ENCODE measurements at places on chromosomes 16 and 17. TPM values are rescaled to one million over a fixed set of nuclear protein-coding genes. Genes with fewer than 3 reads are reported as not detected.
A peak's percentile ranks its signal among the peaks of the same experiment; 100 is the strongest.

Gene KCNJ2
- total RNA-seq, result not detected

- H3K36me3 ChIP-seq, result no peaks in the 10 kb centered on the region
- peaks cover 25% of the 10 kb centered on the region for H3K27me3 ChIP-seq
- no peaks in the 10 kb centered on the region for H3K4me1 ChIP-seq
- H3K27ac ChIP-seq, result no peak overlapping the region
- no peak overlapping the region for H3K4me3 ChIP-seq
These were observed 10.8 kb upstream of the DRG2 start for GRCh38 chr17:18076936-18077335.

DNA sequence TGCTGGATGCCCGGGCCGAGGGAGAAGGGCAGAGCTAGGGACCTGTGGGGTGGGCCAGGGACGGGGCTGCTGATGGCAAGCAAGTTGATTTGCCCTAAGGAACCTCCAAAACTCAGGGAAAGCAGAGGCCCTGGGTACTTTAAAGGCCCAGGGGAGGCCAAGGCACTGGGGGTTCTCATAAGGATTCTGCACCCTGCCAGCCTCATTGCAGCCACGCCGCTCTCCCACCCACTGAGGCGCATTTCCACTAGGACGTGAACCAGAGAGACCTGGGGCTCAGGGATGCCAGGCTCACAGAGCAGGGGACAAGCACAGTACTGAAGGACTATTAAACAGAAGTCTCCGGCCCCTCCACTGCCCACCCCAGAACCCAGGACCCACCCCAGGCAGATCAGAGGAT is 39.4 kb upstream of the RBFOX3 start:
- H3K27me3 ChIP-seq, result peaks cover 53% of the 10 kb centered on the region
- DNase-seq, result peak; percentile 62
- no peaks in the 10 kb centered on the region for H3K36me3 ChIP-seq
- H3K27ac ChIP-seq, result no peak overlapping the region
- no peak overlapping the region for H3K4me3 ChIP-seq
- H3K4me1 ChIP-seq, result no peaks in the 10 kb centered on the region

DNA sequence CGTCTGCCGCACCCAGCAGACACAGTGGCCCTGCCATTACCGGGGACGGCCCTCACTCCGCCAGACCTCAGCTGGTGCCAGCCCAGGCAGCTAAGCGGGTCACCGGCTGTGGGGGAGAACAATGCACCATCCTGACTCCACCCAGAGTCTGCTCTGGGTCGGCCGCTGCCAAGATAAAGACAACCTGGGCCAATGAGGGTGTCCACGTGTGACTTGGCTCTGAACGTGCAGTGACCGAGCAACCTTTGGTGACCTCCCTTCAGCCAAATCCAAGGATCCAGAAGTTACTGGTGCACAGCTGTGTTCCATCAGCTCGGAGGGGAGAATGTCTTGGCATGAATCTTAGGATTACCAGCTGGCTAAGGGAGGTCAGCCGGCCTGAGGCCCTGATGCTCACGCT is 155.9 kb downstream of the NTN1 start:
- no peak for DNase-seq
- peaks cover 10% of the 10 kb centered on the region for H3K4me1 ChIP-seq
- H3K36me3 ChIP-seq, result no peaks in the 10 kb centered on the region

DNA sequence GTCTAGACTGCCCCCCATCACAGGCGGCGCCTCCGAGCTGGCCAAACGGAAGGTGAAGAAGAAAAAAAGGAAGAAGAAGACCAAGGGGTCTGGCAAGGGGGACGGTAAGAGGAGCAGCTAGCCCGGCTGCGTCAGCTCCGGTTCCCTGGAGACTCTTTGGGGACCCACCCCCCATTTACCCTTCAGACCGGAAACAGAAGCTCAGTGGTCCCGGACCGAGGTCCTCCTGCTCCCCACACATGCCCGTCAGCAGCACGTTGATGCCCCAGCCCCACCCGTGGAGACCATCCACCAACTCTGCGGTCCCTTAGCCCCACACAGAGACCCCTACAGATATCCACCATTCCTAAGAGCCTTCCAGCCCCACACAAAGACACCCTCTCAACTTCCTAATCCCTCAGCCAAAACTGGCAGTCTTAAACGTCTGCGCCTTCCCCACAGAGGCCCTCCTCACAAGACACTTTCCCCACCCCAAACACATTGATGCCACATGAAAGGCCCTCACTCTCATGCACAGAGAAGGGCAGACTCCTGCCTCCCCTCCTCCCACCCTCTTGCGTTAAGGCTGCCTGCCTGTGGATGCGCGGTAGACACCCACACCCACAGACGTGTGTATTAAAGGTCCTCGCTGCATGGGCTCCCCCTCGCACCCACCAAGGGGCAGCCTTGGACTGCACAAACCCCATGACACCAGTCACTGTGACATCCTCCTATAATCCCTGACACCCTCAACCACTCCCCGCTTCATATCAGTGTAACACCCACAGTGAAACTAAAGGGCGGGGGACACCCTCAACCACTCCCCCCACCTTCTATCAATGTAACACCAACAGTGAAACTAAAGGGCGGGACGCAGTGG is 58.2 kb upstream of the RPH3AL start:
- H3K4me3 ChIP-seq, result peak overlapping the region; percentile 79
- peaks cover 4% of the 10 kb centered on the region for H3K36me3 ChIP-seq
- H3K27ac ChIP-seq, result peak overlapping the region; percentile 88
- peaks cover 22% of the 10 kb centered on the region for H3K4me1 ChIP-seq
- no peaks in the 10 kb centered on the region for H3K27me3 ChIP-seq
- no peak for DNase-seq

GRCh38 chr16:23801378-23801777 is 34.4 kb upstream of the PRKCB start:
- DNase-seq, result no peak
- no peaks in the 10 kb centered on the region for H3K4me1 ChIP-seq
- no peak overlapping the region for H3K27ac ChIP-seq
- H3K4me3 ChIP-seq, result no peak overlapping the region
- H3K36me3 ChIP-seq, result no peaks in the 10 kb centered on the region

DNA sequence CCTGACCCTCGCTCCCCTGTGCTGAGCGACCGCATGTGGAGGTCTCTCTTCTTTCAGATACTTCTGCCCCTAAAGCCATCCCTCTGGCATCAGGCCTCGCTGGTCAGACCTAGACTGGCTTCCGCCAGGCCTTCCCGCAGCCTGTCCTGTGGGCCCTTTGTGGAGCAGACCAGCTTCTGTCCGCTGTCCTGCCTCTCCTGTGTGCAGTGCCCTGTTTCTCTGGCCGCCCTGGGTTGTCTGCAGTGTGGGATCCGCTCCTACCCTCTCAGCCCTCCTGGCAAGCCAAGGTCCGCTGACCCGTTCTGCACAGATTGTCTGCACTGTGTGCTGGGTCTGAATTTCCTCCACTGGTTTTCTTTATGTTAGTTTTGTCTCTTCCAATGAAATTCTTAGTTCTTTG is 21.5 kb upstream of the MC1R start:
- H3K4me1 ChIP-seq, result no peaks in the 10 kb centered on the region
- no peak for DNase-seq
- H3K27me3 ChIP-seq, result no peaks in the 10 kb centered on the region
- H3K4me3 ChIP-seq, result no peak overlapping the region

Gene EFCAB13
- 2.7 TPM for total RNA-seq

Gene MARCHF10
- total RNA-seq, result not detected

DNA sequence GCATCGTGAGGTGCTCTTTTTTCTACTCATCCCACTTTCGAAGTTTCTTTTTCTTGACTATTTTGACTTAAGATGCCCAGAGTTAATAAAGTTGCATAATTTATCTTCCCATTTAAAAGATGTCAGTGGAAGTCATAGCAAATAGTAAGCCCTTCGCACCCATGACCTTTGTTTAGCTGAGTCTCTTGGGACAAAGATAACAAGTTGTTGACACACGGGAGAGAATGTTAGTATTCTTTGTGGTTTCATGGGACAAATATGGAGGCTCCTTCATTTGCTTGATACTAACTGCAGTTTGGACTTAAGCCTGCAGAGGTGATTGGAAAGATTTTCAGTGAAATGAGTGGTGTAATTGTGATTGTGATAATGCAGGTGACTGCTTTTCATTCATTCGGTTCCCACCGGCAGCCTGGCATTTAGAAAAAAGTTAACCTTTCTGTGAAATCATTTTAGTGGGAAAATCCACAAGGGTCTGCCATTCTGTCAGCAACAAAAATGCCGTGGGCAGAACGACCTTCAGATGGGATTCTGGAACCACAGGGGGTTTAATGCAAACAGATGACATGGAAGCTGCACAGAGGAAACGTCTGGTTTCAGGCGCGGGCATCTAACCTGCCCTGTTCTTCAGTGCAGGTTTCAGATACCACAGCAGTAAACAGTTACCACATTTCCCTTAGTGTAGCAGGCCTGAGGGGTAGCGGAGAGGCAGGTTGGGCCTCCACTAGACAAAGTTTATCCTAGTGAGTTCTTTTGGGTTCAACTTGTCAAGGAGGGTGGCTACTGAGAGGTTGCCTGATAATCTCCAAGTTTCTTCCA is 123.0 kb downstream of the RPTOR start:
- no peak overlapping the region for H3K4me3 ChIP-seq
- H3K36me3 ChIP-seq, result peaks cover 3% of the 10 kb centered on the region
- no peaks in the 10 kb centered on the region for H3K27me3 ChIP-seq
- DNase-seq, result no peak
- peaks cover 44% of the 10 kb centered on the region for H3K4me1 ChIP-seq

DNA sequence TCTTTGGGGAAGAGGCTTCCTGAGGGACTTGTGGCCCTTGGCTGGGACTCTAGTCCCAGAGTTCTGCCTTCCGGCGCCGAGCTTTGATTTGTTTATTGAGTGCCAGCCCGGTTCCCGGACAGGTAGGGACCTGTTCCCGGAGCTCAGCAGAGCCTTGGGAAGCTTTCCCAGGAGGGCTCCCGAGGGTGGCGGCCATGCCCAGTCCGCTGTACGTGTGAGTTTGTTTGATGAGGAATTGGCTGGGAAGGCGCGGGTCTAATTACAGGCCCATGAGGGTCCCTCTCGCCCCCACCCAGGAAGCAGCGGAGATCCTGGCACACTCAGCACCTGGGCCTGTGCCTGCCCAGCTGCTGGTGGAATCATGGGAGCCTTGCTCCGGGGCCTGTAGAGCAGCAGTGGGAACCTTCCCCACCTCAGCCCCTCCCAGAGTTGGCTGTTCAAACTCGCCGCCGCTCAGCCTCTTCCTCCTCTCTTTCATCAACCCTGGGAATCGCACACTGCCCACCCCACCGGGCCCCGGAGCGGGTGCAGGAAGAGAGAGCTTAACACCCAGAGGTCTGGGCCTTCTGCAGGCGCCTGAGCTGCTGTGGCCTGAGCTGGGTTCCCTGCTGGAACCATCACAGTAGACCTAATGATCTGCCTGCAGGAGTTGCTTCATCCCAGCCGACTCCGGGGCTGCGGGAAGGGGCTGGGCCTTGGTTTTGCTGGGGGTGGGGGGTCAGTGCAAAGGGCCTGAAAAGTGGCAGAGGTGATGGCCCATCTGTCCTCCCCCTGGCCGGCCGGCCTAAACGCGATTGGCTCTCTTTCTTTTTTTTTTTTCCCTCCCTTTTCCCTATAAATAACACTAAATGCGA is 313.7 kb downstream of the SEC14L1 start:
- H3K4me3 ChIP-seq, result no peak overlapping the region
- H3K27me3 ChIP-seq, result no peaks in the 10 kb centered on the region
- no peak for DNase-seq

Gene ITGB3
- 2.5 TPM for total RNA-seq

Gene CCL4
- not detected for total RNA-seq

- peak overlapping the region; percentile 35 for H3K27ac ChIP-seq
- no peak for DNase-seq
- no peaks in the 10 kb centered on the region for H3K36me3 ChIP-seq
- H3K4me1 ChIP-seq, result peaks cover 57% of the 10 kb centered on the region
- no peak overlapping the region for H3K4me3 ChIP-seq
- H3K27me3 ChIP-seq, result no peaks in the 10 kb centered on the region
These were observed 10.0 kb upstream of the MPRIP start for GRCh38 chr17:17032131-17032692.

DNA sequence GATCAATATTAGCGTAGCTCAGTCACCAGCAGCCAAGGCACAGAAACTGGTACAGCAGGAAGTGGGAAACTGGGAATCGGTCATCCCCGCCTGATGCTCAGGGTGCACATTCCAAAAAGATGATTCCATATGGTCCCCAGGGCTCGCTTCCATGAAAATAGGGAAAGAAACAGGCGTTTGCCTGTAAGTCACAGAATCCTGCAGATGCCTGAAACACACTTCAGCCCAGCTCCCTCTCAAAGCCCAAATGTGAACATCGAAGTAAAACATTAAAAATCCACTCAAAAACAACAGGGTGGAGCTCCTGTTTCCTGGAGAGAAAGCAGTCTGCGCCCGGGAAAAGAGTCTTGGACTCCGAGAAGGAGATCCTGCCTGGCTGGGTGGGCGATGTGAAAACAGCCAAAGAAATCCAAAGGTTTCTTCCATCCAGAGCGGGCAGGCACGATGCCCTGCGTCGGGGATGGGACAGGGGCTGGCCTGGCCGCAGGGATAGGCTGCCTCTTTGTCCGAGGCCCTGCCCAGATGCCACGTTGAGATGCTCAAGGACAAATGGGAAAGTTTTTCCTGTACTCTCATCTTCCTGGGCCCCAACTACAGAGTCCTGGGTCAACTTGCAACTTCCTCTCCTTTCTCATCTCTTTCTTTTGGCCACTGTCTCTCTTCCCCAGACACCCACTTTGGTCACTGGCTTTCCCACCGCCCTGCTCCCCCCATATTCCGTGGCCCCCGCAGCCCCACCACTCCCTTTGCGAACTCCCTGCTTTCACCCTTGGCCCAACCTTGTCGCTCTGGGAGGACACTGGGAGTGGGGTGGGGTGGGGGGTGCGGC is 743 bp downstream of the WIPI1 start:
- peaks cover 9% of the 10 kb centered on the region for H3K36me3 ChIP-seq
- peaks cover 5% of the 10 kb centered on the region for H3K27me3 ChIP-seq
- peak overlapping the region; percentile 99 for H3K27ac ChIP-seq
- peaks cover 35% of the 10 kb centered on the region for H3K4me1 ChIP-seq

DNA sequence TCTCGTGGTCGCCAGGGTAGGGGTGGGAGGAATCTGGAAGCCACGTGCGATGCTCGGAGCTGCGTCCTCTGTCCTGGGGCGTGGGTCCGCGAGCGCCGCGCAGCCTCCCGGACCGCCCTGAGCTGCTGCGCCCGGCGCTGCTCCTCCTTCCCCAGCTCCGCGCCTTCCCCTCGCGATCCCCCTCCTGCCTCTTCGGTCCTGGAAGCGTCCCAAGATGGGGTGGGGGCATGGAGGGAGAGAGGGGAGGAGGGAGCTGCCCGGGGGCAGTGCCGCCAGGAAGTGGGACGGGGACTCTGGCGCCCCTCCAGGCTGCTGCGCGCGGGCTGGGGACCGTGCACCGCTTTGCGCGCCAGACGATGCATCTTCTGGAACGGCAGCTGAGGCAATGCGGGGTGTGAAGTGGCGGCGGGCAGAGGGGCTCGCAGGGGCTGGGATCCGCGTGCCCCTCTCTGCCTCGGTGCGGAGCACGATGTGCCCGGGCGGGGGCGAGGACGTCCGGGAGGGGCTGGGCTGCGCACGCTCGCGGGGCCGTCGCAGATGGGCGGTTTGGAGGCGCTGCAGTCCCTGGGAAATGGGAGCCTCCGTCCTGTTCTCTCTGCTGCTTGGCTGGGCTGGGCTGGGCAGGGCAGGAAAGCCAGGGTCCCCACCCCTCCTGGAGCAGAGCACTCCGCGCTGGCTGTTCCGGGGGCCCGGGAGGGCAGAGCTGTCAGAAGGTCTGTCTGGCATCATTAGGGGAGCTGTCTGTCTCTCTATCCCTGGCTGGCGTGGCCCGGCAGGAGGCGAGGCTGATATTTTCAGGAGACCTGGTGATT is 388.0 kb downstream of the SEC14L1 start:
- H3K4me3 ChIP-seq, result peak overlapping the region; percentile 40
- DNase-seq, result no peak
- no peaks in the 10 kb centered on the region for H3K36me3 ChIP-seq
- H3K27ac ChIP-seq, result no peak overlapping the region
- H3K4me1 ChIP-seq, result peaks cover 4% of the 10 kb centered on the region
- H3K27me3 ChIP-seq, result peaks cover 25% of the 10 kb centered on the region

Gene PLEKHG4
- 10.1 TPM for total RNA-seq

- no peak overlapping the region for H3K27ac ChIP-seq
- H3K27me3 ChIP-seq, result peaks cover 2% of the 10 kb centered on the region
- H3K4me1 ChIP-seq, result no peaks in the 10 kb centered on the region
- no peak for DNase-seq
These were observed 170.5 kb upstream of the MPHOSPH6 start for GRCh38 chr16:82340531-82340930.

Gene TPSAB1
- not detected for total RNA-seq
